ENCODE measurements at places on chromosomes 4 and X. TPM values are rescaled to one million over a fixed set of nuclear protein-coding genes. Genes with fewer than 3 reads are reported as not detected.

DNA sequence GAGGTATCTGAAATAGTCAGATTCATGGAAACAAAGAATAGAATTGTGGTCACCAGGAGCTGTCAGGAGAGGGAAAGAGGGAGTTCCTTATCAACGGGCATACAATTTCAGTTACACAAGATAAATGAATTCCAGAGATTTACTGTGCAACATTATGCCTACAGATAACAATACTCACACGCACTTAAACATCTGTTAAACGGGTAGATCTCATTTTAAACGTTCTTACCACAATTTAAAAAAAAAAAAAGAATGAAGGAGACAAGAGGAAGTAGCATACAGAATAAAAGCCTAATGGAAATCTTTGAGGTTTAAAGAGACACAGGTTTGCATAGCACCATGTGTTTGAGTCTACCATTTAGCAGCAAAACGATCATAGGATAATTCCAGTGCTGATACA lies 298.0 kb downstream of the DKK2 start:
- DNase-seq, result no peak

- no peak for DNase-seq
These were observed 40.6 kb downstream of the HADH start for GRCh38 chr4:108030332-108030731.

Gene KLKB1
- not detected for total RNA-seq

DNA sequence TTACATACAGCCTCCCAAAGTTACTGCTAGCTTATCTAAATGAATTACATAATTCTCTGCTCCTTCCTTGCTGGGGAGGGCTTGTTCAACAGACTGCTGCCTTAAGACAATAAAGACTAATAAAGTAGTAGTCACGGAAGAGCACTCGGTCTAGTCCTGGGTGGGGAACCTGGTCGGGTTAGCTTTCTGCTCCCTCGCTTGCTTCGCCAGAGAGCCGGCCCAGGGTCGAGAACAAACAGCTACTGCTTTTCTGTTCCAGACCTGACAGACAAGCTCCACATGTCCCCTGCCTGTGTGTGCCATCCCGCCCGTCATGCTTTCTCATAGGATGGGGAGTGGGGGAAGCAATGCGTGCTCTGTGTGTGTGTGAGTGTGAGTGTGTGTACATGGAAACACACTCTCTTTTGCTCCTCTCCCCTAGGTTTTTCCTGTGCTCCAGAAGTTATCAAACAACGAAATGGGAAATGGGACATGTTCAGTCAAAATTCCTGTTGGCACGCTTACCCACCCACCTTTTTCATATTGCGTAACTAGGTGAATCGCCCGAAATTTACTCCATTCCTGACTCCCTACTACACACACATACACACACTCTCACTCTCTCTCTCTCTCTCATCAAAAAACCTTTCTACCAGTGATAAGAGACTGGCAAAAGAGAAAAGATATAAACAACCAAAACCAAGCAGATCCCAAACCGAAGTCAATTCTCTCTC lies 1.3 kb downstream of the NPY1R start:
- no peak for DNase-seq

Gene FAT4
- 0.46 TPM for total RNA-seq

Gene FGF13
- total RNA-seq, result 4.4 TPM

GRCh38 chr4:184329659-184330400 lies 112.2 kb upstream of the ENPP6 start:
- no peak for DNase-seq

DNA sequence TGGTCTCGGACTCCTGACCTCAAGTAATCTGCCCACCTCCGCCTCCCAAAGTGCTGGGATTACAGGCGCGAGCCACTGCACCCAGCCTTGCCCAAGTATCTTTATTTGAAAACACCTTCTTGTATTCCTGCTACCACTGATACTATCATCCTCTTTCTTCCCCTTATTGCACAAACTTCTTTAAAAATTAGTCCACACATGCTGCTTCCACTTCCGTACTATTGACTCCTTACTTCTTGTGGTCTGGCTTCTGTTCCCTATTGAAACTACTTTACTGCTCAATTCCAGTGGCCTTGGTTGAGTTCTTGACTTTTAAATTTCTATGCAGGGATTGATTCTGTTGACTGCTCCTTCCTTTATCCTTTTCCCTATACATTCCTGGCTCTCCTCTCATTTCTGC lies 38.8 kb downstream of the MTM1 start:
- DNase-seq, result no peak

DNA sequence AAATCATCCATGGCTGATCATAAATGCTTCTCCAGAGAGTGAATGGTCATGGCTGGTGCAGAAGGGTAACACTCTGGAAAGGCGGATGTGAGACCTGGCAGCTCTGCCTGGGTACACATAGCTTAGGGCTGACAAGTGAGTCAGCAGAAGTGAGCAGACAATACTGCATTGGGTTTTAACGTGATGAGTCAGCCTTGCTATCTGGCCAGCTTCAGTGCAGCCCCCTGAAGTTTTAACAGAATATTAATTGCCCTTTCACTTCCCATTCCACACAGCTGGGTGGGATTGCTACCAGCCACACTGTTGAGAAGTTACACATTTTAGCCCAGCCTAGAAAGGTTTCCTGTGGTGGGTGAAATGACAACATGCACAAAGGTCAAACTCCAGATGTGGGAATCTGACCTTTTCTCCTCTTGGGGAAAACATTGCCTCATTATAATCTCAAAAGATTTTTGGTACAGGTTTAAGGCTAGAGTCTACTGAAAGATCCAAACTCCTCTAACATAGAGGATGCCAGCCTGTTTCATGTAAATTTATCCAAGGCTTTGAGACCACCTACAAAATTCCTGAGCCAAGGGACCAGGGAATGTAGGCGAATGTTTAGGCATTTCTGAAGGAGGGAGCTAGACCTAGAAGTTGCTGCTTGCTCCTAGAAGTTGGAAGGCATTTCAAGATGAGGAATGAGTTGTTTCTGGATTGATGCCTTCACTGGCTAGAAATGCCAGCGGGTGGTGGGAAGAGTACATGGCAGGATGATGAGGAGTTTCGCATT lies 230.3 kb upstream of the PGRMC2 start:
- peak; percentile 90 for DNase-seq

Gene USP17L11
- total RNA-seq, result not detected

GRCh38 chr4:602559-602942 lies 22.8 kb upstream of the PDE6B start:
- DNase-seq, result peak; percentile 30

Gene MAGEA8
- total RNA-seq, result not detected

Gene TEX13C
- 14.9 TPM for total RNA-seq

GRCh38 chr4:21102667-21103066 lies 402.4 kb downstream of the PACRGL start:
- DNase-seq, result no peak

DNA sequence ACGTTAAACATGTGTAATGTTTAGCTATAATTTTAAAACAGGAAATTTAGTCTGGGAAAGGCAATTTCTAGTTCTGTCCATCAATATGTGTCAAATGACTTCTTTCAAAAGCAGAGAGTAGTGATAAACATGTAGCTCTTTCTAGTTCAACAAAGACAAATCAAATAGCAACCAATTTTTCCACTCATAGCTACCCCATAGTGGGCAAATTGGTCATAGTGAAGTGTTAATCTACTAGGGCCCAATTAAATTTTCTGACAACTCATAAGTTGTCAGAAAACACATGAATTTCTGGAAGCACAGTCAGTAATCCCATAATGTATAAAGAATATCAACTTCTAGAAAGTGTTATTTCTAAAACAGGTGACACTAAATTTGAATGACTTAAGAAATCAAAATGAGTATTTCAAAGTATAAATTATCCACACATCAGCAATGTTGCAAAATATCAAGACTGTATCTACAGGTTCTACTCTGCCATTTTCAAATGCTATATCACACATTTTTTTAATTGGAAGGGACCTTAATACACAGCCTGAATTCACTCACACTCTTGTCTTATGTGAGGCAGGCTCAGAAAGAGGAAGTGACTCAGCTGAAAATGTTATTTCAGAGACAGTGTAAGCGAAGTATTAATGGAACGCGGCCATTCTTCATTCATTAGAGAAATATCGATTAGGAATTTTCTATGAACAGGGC lies 7.7 kb downstream of the OCIAD2 start:
- peak; percentile 54 for DNase-seq

GRCh38 chr4:145279122-145279960 lies 99.0 kb upstream of the OTUD4 start:
- DNase-seq, result peak; percentile 62

DNA sequence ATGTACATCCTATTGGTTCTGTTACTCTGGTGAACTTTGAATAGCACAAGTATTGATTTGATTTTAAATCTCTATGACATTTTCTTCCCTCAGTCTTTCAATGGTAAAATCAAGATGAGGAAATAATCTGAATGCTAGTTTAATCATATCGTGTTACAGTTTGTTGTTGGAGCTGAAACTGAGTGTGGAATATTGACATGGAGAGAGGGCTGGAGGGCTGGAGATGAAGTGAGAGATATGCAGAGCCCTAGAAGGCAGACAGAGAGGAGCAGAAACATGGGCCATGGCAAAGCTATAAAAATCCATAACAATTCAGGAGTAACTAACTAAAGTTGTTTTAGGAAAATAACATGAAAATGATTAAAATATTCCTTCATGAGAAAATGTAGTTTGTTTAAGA lies 141.1 kb downstream of the BANK1 start:
- no peak for DNase-seq

Gene TMEM150C
- 0.36 TPM for total RNA-seq

DNA sequence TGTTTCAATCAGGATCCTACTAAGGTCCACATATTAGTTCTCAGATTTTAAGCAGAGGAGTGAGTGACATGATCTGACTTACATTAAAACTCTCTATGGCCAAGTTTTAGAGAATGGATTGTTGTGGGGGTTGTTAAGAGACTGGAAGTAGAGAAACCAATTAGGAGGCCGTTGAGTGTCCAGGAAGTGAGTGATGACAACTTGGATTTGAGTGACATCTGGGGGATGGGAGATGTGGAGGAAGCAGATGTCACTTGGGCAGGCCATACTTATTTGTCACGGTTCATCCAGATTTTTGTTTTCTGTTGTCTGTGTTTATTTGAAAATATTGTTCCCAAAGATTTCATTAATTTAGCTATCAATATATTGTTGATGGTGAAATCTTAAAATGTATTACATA lies 28.3 kb downstream of the ADD1 start:
- DNase-seq, result no peak

GRCh38 chr4:25347473-25347872 lies 29.6 kb upstream of the ANAPC4 start:
- no peak for DNase-seq

- no peak for DNase-seq
These were observed 41.6 kb upstream of the NKRF start for GRCh38 chrX:119647552-119648420.

DNA sequence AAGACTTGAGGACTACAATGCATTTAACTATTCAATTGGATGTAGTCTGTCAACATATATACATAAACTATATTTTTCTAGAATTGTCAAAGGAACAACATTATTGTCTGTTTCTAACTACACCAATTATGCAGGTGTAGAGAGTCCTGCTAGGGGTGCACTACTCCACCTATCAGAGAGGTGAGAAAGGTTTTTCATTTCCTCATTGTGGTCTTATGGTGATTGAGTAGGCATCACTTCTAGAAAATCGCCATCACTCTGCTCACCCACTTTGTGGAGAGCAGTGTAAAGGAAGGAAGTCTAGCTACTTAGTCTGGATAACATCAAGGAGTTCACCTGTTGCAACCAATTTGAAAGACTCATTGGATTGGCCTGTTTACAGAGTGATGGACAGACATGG lies 4.4 kb upstream of the ADH1C start:
- DNase-seq, result no peak

- DNase-seq, result peak; percentile 18
These were observed 56.6 kb upstream of the WDR1 start for GRCh38 chr4:10173037-10173753.

- no peak for DNase-seq
These were observed 82.1 kb downstream of the PPP2R2C start for GRCh38 chr4:6390356-6390755.

Gene SORCS2
- 0.91 TPM for total RNA-seq

GRCh38 chrX:152637649-152638442 lies at the start of gene GABRQ:
GABRQ (plus strand) TSS chrX:152637895; CDS start chrX:152638203, 308 bp downstream.
- peak; percentile 84 for DNase-seq

DNA sequence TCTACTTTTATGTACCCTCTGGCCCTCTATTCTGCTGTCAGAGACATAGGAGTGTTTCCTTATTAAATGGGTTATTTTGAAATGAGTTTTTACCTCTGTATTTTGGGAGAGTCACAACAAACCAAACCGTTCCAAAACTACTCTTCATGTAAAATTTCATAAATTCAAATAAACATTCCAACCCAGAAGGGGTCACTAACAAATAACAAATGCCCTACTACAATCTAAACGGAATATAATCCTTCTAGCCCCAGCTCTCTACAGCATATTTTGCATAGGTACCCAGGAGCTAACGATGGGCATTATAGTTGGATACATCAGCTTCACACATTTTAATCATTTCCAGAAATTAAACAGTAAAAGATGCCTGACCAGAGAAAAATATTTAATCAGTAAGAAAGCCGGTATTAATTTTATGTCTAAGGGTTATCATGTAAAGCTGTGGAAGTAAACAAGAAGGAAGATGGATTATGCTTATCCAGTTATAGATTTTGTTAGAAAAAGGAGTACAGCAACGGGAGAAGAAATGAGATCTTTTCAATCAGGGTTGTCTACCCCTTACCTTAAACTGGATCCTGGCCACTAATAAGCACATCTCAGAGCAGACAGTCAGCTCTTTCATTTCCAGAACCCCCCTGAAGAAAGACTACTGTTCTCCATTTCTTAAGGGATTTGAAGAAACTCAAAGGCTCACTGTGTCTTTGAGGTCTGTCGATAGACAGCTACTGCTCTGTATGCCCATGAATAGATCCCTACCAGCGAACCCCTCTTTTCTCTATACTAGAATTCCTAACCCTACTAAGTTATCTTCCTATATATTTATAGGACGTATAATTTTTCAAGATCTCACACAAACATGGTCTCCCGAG lies 1.2 kb downstream of the UGDH start:
- DNase-seq, result no peak

- no peak for DNase-seq
These were observed 324.9 kb downstream of the PPP3CA start for GRCh38 chr4:101022151-101023024.

Gene MAGEA6
- 118 TPM for total RNA-seq

- DNase-seq, result no peak
These were observed 244.7 kb downstream of the PALLD start for GRCh38 chr4:168741281-168742173.

- DNase-seq, result no peak
These were observed 48.9 kb upstream of the UCP1 start for GRCh38 chr4:140617499-140618248.

Gene VMA21
- 68.9 TPM for total RNA-seq

DNA sequence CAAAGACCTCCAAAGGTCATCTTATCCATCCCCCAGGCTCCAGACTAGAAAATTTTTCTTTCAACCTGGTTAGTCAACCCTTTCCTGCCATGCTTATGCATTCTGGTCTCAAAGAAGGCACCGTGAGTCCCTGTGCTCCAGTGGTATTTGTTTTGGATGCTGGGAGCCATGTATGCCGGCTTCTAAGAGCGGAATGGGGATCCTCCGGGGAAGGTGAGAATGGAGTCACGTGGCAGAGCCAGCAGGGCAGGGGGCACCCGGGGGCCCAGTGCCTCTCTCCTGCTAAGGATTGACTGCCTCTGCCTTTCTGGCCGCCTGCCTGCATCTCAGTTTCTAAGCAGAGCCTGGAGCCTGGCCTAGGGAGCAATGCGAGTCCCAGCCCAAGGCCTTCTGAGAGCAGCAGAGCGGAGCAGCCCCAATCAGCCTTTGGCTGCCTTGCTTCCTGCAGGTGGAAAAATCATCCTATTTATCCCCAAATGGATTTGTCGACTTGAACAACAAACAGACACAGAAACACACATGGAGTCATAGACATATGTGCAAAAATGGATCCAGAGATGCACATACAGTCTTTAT lies 141.0 kb downstream of the PJA1 start:
- DNase-seq, result no peak

- DNase-seq, result no peak
These were observed 20.7 kb downstream of the ADH7 start for GRCh38 chr4:99414401-99414800.

Measured in Daoy (cell line).